ENCODE measurements at places on chromosomes 5 and 9.

DNA sequence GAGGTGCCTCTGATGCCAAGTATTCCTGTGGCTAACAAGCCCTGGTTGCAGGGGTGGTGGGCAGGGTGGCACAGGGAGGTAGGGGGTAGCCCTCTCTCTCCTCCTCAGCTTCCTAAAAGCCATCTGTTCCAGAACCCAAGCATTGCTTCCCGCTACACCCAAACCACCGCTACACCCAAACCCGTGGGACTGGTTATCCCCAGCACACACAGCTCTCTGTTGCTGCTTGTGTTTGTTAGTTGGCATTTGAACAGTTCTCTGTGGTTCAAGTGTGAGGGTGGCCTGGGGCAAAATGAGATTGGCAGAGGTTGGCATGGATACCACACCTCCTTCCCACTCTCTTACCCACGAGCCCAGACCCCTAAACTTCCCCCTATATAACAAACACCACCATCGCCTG is 40.4 kb downstream of the SPARC start:
- no peak for DNase-seq

DNA sequence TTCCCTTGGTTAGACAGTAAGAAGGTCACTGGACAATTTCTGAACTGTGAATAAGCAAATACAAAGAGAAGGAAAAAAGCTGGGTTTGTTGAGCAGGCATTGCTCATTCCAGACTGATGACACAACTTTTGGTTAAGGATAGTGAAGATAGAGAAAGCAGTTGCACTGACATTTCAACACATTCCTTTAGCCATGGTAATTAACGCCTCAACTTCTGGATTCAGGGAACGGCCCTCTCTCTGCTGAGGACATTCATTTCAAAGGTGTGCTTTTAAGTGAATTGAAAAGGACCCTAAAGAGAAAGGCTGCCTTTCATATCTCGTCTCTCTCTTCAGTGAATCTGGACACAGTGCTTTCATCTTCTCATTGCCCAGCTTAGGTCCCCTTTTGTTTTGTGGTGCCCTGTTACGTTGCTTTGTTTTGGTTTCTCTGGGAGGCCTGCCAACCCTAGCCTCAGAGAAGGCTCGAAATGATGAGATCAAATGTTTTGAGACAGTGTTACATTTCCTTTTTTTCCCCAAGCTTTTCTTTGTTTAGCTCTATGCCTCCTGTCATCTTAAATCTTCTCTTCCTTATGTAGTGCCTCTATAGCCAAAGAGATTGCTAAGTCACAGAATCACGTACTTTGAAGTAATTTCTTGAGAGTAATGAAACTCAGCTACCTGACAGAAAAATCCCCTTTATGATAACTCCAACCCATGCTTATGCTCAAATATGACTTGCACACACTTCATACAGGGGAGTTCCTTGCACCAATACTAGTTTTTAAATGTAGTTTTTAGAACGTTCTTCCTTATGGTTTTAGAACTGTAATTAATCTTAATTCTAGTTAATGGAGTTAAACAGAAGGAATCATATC is 94.4 kb upstream of the IFNE start:
- DNase-seq = no peak

GRCh38 chr9:5292141-5292540 is 12.4 kb downstream of the RLN2 start:
- no peak for DNase-seq

DNA sequence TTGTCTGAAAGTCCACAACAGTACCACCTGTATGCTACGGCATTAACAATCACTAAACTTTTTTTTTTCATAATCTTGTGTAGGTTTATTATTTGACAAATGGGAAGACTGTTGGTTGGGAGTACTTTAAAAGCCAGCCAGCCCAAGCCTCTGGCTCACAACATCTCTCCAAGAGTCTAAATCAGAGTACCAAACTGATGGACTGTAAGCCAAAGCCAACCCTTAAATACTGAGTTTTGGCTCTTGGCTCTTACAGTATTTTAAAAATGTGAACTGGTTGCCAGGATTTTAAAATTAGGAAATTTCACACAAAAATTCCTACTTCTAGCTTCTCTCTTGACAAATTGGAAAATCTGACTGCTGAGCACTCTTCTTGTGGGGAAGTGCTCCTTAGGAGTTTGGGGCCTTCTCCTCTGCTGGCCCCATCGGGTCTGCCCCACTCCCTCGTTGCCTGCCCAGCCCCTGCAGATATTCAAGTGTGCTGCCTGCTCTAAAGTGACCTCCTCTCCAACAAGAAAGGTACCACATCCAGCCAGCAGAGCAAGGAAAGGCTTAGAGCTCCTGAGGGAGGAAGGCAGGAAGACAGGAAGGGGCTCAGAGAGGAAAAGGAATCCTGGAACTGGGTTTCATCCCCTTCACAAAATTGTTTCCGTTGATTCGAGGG is 21.8 kb upstream of the TMOD1 start:
- no peak for DNase-seq

GRCh38 chr5:128662997-128663396 is 125.0 kb upstream of the FBN2 start:
- no peak for DNase-seq

DNA sequence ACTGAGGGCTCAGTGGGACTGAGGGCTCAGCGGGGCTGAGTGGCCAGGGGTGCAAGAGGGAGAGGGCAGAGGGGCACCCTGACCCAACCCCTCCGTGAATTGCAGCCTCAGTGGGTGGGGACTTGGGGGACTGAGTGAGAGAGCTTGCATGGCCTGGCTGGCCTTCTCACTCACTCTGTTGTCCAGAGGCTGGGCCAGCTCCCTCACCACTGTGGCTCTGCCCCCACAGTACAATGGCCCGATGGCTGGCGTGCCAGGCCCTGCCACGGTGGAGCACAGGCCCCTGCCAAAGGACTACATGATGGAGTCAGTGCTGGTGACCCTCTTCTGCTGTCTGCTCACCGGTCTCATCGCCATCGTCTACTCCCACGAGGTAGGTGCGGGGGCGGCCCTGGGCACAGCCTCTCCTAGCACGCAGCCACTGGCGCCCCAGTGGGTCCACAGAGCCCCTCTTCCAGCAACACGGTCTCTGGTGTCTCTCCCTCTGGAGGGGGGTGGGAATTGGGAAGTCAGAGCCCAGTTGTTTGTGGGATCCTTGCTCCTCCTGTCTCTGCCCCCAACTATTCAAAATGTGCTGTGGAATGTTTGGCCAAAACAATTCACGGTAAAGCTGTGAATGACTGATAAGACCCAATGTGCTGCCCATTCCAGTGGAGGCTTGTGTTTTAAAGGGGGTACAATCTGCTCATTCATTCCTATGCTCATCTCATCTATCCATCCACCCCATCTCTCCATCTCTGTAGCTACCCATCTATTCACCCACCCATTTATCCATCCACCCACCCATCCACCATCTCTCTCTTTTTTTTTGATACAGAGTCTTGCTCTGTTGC is 10.7 kb downstream of the PRRT1B start:
- no peak for DNase-seq

GRCh38 chr9:37776328-37776727 is 8.5 kb downstream of the EXOSC3 start:
- DNase-seq = no peak

GRCh38 chr5:141366016-141366896 is 2.3 kb downstream of the PCDHGA5 start:
- DNase-seq = no peak

- peak; percentile 63 for DNase-seq
These were observed 14.9 kb downstream of the TRIM7 start for GRCh38 chr5:181189962-181190710.

DNA sequence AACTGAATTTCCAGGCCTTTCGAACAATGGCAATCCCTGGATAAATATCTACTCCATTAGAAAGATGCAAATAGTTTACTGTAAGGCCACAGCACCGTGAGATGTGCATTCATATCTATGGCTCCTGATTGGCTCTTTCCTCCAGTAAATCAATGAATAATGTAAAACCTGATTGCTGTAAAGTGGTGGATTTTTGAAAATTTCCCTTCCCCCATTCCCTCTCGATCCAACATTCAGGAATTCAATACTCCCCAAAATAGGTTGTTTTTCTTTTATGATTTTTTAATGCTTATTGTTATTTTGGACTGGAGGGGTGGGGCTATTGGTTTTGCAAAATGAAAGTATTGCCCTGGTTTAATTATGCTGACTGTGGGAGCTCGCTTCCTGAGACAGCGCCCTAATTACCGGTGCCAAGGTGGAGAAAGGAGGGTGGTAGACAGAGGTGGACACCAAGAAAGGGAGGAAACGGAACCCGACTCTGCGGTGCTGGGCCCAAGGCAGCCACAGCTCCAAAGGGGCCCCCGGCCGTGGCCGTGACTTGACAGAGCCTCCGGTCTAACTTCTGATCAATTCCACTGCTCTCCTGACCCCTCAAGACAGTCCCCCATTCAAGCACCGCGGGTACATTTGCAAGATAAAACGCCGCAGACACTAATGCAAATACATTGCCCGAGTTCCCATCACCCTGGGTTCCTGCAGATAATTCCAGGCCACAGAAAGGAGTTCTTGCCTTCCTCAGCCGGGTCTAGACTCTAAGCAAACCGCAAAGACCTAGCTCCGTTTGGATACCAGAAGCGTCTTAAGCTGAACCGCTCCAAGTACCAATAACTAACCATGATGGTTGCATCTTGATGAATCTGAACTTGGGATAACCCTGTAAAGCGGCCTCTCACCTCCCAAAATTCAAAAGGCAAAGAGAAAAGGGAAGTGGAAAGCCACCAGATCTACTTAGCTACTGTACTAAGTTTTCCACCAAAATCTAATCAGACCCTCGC is 211.2 kb downstream of the MEF2C start:
- peak; percentile 88 for DNase-seq

- DNase-seq = no peak
These were observed 154.6 kb upstream of the CDH12 start for GRCh38 chr5:23007762-23008161.

DNA sequence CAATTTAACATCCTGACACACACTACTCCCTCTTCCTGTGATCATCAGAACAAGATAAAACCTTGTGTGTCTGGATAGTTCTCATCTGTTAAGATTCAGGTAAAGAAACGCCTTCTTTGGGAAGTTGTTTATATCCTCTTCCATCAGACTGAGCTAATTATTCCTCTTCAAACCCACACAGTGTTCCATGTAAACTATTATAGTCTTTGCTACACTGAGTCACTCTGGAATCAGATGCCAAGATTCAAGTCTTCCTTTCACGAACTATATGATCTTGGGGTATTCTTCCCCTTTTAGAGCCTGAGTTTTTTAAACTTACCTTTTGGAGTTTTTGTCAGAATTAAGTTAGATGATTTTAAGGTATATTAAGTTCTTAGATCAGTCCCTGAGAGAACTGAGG is 2.0 kb downstream of the OR1J1 start:
- no peak for DNase-seq

DNA sequence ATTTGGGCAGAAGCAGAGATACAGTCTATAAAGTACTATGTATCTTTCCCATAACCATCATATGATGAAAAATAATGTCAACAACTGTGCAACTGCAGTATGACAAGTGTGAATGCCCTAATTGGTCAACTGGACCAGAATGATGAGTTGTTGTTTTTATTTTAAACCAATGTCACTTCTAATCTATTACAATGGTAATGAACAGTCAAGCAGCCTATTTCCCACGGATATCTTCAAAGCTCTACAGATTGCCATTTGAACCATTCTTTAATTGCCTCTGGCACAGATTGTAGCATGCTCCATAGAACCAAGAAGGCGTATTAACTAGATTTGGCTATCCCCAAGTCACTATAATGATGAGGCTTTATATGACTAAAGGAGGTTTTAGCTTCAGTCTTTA is 233.6 kb downstream of the TRPM3 start:
- DNase-seq = no peak

DNA sequence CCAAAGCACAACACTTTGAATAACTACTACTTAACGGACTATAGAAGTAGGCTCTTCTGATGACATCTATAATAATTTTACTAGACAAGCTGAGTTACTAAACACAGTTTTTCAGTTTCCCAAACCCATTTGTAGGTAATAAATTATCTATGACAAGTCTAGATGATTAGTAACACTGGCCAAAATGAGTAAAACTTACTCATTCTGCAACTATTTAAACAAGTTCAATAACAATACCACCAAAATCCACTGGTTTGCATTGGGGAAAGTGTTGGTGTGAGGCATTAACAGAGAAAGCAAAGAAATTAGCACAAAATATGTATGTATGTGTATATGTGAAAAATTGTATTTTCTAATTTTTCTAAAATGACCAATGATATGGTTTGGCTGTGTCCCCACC is 119.3 kb downstream of the NR2F1-AS1 start:
- no peak for DNase-seq

- no peak for DNase-seq
These were observed 444.5 kb downstream of the SH3GL2 start for GRCh38 chr9:18023332-18023731.

GRCh38 chr9:133477992-133478850 is 678 bp downstream of the SLC2A6 start:
- peak; percentile 85 for DNase-seq

DNA sequence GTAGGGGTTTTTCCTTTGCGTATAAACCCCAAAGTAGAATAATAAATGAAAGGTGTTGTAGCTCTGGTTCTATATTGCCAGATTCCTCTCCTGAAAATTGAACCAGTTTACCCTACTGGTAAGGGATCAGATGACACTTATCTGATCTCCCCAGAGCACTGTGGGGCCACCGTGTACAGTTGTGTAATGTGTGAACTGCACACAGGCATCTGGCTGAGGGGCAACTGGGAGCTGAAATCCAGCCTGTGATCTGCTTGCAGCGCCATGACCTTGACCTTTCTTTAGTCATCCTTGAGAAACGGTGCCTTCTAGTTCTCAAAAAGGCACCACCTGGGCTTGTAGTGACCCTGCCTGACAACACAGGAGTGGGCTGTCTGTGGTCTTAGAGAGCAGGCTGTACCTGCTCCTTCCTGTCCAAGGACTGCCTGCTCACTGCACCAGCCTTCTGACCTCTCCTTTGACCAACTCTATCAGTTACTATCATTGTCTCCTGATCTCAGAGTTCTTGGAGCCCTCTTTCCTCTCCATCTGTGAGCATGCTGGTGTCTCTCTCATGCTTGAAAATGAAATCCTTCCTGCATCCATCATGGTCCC is 40.2 kb downstream of the PDE6A start:
- no peak for DNase-seq

- no peak for DNase-seq
These were observed 273.1 kb downstream of the ACTL7B start for GRCh38 chr9:108582726-108583125.

DNA sequence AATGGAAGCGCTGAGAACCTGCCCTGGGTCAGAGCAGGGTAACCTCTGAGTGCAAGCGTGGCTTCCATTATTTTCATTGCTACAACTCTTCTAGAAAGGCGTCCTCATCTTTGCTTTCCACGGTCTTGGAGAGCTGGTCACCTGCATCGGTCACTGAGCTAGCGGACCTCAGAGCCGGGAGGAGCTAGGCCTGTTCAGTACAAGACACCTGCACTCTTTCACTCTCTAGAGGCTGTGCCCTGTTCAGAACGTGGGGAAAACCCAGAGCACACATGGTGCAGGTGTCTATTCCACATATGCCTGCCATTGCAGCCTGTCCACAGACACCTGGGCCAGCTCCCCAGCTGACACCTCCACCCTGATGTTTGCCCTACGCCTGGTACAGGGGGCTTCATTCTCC is 147.8 kb upstream of the IRX2 start:
- no peak for DNase-seq
